Cerebellar nuclear complex (tissue), 1 donor: ENCODE measurements at places on chromosomes 4 and X.

DNA sequence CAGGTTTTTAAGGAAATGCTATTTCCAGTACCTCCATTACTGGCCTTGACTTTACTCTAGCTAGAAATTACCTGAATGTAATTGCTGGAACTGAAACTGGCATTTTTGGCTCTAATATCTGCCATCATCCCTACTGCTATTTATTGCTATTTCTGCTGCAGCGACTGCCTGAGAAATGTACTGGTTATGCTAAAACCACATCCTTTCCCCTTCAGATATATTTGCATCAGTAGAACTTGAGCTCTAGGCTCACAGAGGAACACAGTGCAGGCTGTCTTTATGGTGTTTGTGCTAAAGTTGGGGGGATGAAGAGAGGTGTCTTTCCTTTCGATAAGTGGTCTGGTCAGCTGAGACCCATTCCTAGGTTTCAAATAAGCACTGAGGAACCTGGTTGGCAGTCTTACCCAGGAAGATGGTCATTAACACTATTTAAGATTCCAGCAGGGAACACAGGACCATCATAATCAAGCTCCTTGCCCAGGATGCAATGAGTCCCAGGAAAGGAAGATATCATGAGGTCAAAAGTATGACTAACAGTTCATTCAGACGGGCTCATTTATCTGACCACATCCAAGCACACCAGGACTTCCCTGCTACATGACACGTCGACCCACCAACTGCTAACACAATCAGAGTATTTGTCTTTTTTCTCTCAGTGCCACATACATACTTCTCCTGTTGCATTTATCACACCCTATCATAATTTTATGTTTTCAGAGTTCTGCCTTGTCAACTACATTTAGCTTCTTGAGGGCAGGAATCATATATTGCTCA, 137.4 kb downstream of the GABRA3 start:
- no peak for DNase-seq

DNA sequence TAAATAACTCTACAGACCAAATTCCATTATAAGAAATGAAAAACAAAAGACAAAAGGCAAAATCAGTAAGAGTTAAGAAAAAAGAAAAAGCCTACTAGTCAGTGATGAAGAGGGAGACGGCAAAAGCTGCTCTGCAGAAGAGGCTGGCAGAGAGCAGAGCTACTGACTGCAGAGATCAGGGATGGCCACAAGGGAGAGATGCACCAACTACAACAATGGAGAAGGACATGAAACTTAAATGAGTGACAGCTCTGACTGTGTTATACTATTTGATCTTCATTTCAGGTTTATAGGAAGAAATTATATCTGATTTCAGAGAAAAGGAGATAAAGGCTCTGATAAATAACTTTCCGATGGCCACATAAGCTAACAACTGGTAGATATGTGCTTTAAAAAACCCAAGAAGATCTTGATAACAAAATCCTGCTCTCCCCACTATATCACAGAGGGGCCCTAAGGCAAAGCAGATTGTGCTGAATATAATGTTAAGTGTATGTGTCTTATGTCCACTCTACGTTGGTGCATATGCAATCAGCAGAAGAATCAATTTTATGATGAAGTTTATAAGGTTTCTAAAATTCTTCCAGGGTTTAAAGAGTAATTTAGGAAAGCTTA, 58.4 kb upstream of the COX18 start:
- no peak for DNase-seq

GRCh38 chr4:171676555-171677215, 136.5 kb upstream of the GALNTL6 start:
- DNase-seq, result no peak

GRCh38 chr4:13990596-13991589, 363.4 kb upstream of the BOD1L1 start:
- DNase-seq, result no peak

DNA sequence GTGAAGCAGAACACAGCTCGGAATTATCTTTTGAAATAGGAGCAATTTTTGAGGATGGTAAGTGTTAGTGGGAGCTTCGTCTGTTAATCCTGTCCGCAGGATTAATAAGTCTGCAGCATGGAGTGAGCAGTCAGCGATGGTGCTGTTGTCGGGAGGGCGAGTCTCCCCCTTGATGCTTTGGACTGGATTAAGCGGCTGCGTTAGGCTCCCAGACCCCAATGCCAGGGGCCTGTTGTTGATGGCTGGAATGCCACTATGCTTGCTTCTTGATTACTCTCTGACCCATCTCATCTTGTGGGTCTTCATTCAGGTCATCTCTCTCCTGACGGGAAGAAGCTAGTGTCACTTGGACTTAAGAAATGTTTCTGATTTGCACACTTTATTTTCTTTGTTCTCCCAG, 332.6 kb downstream of the ARHGAP10 start:
- no peak for DNase-seq

- DNase-seq, result no peak
Measured at GRCh38 chr4:169791527-169792156, 33.9 kb upstream of the HPF1 start.

GRCh38 chr4:99705891-99706290, 48.3 kb upstream of the C4orf54 start:
- no peak for DNase-seq

- DNase-seq, result no peak
Measured at GRCh38 chr4:156991161-156991560, 19.6 kb upstream of the PDGFC start.

DNA sequence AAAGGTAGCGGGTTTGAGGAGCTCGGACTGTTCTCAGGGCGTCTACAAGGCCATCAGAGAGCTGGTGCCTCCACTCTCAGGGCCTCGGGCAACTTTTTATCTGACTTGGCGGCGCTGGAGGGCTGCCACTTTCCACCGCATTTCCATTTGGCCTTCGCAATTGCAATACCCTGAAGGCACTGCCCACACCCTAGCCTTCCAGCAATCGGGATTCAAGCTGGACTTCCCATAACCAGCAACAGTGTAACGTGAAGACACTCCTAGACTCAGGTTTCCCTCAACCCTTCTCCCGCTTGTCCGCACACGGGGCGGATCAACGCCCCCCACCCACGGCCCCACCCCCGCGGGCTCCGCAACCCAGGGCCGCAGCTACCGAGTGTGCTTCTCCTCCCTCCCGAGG, 50.2 kb upstream of the BCOR start:
- no peak for DNase-seq

GRCh38 chr4:16140879-16141249, 57.0 kb upstream of the PROM1 start:
- DNase-seq, result no peak

GRCh38 chr4:185054886-185055285, 36.6 kb downstream of the HELT start:
- DNase-seq, result no peak

- no peak for DNase-seq
Measured at GRCh38 chr4:4443821-4444220, 56.9 kb downstream of the NSG1 start.
